ENCODE measurements at places on chromosomes 3 and 15.

DNA sequence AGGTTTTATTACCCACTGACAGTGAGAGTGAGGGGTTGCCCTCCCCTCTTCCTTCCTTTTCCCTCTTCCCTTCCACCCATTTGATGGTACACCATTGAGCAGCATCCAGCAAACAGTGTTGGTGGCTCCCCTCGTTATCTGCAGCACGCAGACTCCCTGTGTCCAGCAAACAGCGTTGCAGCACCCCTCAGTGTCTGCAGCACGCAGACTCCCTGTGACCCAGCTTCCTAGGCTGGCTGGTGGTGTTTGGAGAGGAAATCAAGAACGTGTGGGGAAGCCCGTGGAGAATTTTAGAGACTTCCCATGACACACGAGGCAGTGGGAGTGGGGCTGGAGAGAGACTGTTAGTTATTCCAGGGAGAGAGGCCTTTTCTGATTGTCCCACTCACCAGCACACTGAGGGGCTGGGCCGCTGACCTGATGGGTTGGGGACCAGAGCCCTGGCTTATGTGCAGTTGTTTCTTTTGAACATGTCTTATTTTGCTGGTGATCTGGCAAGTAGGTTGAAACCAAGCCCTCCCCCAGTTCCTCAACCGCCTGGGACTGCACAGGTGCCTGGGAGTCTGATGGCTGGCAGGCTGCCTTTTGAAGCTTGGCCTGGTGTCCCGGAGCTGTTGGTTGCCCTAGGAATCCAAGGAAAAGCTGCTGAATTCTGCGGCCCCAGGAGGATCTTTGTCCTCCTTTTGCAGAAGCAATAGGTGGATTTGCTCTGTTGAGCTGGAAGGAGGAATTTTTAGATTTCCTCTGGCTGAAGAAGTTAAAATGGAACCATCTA is 19.0 kb downstream of the APBA2 start:
- DNase-seq = no peak

DNA sequence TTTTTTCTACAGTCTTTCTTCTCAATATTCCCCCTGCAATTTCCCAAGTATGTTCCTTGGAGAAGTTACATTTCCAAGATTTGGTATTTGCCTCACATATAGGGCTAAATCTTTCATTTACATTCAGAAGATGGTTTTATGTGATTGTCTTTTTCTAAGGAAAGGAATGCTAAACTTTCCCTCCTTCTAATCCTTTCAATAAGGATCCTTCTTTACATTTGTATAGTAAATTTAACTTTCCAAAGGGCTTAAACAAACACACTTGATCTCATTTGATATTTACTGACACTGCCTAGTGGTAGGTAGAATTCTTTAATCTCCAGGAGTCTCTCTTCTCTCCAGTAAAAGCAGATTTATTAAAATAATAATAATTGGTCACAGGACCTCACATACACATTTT is 185.3 kb downstream of the LSAMP start:
- no peak for DNase-seq

DNA sequence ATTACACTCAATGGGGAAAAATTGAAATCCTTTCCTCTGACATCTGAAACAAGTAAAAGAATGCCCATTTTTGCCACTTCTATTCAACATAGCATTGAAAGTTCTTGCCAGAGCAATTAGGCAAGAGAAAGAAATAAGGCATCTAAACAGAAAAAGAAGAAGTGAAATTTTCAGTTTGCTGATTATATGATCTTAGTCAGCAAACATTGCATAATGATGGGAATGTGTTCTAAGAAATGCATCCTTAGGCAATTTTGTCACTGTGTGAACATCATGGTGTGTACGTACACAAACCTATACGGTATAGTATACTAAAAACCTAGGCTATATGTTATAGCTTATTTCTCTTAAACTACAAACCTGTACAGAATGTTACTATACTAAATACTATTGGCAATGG is 278.0 kb downstream of the CGGBP1 start:
- peak; percentile 14 for DNase-seq

GRCh38 chr3:60269377-60269776 is 981.9 kb downstream of the FHIT start:
- DNase-seq = no peak

GRCh38 chr15:98953968-98954367 is 53.6 kb downstream of the PGPEP1L start:
- no peak for DNase-seq

DNA sequence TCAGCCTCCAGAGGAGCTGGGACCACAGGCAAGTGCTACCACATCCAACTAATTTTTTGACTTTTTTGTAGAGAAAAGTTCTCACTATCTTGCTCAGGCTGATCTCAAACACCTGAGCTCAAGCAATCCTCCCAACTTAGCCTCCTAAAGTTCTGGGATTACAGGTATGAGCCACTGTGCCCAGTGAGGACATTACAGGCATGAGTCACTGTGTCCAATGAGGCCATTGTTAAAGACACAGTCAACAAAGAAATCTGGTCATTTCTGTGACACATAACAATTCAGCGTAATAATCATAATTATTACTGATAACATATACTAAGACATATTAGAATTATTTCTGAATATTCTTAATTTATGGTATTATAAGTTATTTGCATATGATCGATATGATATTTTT is 463.4 kb upstream of the NDN start:
- DNase-seq = no peak

DNA sequence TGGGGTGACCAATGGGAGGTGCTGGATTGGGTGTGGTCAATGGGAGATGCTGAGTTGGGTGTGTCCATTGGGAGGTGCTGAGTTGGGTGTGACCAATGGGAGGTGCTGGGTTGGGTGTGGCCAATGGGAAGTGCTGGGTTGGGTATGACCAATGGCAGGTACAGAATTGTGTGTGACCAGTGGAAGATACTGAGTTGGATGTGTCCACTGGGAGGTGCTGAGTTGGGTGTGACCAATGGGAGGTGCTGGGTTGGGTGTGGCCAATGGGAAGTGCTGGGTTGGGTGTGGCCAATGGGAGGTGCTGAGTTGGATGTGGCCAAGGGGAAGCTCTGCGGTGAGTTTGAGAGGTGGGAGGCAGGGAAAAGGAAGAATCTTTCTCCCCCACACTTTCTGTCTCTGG is 250.0 kb upstream of the PROK2 start:
- peak; percentile 8 for DNase-seq

GRCh38 chr15:81411969-81412633 is 38.1 kb upstream of the TMC3 start:
- DNase-seq = no peak

GRCh38 chr15:77064539-77065308 is 6.2 kb downstream of the TSPAN3 start:
- DNase-seq = peak; percentile 27

DNA sequence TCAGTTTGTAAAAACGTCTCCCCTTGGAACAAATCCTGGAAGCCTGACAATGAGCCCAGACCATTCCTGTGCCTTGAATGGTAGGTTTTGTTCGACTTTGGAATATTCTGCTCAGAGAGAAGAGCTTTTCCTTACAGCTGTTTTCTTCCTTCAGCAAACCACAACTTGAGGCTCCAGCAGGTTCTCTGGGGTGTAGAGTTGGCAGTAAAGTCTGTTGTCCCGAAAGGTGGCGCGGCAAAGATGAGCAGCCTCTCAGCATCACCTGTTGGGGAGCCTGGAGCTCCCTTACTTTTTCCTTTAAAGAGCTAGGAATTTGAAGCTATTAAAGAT is 65.4 kb downstream of the BOC start:
- DNase-seq = no peak

DNA sequence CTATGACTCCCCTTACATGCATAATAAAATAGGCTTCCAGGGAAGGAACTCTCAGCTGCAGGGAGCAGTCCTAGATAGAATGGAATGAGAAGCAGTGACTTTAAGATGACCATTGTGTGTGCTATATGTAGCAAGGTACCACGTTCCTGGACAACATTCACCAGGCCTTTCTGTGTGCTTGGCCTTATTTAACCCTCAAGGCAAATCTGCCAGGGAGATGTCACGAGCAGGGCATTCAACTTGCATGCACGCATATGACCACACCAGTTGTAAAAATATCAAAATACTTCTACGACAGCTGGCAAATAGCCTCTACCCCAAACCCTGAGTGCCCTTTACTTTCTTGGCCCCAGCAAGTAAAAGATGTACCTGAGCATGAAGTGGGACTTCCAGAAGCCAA is 197.3 kb upstream of the ST8SIA2 start:
- DNase-seq = no peak

DNA sequence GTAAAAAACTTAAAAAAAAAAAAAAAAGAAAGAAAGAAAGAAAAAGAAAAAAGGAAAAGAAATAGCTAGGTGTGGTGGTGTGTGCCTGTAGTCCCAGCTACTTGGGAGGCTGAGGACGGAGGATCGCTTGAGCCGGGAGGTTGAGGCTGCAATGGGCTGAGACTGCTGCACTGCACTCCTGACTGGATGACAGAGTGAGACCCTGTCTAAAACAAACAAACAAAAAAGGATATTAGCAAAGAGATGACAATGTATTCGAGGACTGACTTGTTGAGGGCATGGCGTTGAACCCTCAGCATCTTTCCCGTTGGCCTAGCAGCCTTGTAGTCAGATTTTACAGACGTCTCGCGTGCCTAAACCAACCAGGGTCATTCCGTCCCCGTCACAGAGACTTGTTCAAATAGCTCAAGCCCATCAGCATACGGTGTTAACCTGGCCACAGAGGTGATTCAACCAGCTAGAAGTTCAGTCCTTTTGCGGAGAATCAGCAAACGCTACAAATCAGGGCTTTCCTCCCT is 528 bp upstream of the NIT2 start:
- no peak for DNase-seq

DNA sequence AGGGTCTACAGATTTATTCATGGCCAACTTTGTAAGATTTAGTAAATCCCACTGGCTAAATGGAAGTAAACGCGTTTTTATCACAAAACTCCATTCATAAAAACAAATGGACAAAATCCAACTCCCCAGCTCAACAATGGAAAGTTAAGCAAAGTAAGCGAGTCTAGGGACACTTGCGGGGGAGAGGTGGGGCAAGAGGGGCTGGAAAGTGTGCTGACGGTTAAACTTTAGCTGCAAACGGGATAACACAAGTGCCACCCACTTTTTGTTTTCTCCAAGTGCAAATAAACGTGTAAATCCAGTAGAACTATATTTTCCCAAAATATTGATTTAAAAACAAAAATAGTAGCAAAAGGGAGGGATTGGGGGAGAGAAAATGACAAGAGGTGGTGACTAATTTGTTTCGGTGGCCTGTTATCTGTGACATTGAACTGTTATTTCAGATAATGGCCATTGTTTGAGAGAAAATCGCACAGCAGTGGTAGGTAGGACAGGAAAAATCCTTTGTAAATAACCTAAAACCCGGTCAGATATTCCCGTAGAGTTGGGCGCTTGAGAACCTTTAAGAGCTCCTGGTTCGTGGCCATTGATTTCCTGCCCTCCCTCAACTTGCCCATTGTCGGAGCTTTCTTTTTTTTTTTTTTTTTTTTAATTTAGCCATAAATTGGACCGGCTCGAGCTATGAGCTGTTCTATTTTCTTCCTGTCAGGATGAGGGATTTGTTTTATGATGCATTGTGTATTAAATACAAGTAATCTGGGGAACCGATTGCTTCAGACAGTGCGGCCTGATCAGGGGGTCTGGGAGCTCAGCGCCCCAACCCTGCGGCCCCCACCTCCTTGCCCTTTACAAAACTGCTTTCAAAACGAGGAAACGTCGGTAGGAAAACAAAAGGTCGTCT is 514.8 kb downstream of the MECOM start:
- no peak for DNase-seq

- no peak for DNase-seq
Observed at GRCh38 chr3:152377184-152377570, 108.4 kb downstream of the MBNL1 start.

DNA sequence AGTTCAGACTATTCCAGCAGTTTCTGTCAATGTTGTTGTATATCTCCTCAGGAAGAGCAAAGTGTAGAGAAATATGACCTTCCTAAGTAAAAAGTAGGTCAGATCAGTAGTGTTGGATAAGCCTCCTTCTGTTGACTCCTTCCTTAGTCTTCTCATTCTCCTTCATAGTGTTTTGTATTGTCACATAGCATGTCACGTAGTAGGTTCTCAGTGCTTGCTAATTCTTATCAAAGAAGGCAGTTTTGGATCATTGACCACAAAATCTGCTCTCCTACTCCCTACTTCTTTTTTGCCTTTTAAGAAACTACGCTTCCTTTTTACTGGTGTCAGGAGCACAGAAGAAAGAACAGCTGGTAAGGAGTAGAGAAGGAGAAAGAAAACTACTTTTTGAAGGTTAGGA is 1.0 kb upstream of the MGA start:
- peak; percentile 22 for DNase-seq

DNA sequence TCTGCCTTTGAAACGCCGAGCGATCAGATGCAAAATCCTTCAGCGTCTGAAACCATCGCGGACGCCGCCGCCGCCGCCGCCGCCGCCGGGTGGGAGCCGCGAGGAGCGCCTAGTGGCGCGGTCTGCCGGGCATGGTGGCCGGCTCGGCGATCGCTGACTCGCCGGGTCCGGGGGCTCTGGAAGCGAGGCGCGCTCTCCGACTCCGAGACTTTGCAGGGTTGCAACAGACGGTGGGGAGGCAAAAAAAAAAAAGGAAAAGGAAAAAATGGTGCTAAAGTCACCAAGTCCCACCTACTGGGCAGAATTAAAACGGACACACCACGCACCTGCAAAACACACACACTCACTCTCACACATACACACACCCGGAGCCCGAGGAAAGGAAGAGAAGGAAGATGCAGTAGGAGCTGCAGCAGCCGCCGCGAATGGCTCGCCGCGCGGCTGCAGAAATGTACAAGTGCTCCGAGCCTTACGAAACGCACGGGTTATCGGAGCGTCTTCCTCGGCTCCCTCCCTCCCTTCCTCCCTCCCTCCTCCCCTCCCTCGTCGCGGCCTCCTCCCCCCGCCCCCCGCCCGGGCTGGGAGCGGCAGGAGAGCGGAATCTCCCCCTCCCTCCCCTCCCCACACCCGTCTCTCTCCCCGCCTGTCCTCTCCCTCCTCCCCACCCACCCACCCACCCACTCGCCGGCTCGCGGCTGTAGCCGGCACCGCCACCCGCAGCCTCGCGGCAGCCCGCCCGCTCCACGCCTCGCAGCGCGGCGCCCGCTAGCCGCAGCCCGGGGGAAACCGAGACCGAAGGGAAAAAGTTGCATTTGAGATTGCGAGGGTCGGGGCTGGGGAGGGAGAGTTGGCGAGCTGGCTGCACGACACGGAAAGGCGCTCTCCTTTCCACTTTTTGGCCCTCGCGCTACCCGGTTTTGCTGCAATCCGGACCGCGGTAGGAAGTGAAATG is at the start of gene NTRK3:
TSS of gene NTRK3 (minus strand) at position 461 of the 952 bp plus-strand sequence. CDS start 586 bp downstream, outside the sequence.
- DNase-seq = no peak

- DNase-seq = no peak
Observed at GRCh38 chr3:33855884-33856546, 57.6 kb downstream of the PDCD6IP start.

DNA sequence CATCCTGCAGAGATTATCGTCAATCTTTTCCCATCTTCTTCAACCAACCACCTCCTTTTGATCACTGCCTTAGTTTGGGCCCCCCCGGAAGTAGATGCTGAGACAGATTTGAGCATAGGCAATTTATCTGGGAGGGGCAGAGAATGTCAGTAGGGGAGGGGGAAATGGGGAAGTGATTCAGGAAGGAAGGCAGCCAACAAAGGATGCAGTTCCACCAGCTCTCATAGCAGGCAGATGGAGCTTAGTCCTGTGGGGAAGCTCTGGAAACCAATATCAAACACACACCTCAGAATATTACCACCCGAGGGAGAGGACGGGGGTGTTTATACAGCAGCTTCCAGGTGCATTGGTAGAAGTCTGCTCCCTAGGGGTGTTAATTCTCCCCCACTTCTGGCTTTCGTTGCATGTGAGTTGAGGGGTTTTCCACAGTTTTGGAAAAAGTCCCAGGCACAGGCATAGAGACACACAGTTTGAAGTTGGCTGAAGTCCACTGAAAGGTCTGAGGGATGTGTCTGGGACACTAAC is 91.5 kb upstream of the TNFAIP8L3 start:
- DNase-seq = no peak

All from NB4 (cell line).